Activated CD8-positive, alpha-beta memory T cell treated with anti-CD3 and anti-CD28 coated beads, Interleukin-2, amount 10 ng/mL, durations not matched to agents 7 days and 5 days (primary cell): ENCODE measurements at places on chromosomes 5 and 9. TPM values are rescaled to one million over a fixed set of nuclear protein-coding genes. Genes with fewer than 3 reads are reported as not detected.

DNA sequence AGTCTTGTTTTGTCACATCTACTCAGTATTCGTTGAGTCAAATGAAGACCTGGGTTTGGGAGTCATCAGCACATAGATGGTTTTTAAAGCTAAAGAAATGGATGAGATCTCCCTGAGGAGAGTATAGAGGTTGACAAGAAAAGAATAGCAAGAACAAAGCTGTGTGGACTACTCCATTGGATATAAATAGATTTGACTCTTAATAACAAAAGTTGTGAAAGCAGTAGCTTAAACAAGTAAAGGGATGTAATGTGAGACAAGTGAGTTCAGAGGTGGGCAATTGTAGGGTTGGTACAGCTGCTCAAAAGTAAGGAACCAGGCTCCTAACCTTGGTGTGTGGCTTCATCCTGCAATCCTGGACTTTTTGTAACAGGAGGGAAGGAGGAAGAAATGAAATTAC lies 49.3 kb downstream of the CSNK1G3 start:
- DNase-seq, result no peak

DNA sequence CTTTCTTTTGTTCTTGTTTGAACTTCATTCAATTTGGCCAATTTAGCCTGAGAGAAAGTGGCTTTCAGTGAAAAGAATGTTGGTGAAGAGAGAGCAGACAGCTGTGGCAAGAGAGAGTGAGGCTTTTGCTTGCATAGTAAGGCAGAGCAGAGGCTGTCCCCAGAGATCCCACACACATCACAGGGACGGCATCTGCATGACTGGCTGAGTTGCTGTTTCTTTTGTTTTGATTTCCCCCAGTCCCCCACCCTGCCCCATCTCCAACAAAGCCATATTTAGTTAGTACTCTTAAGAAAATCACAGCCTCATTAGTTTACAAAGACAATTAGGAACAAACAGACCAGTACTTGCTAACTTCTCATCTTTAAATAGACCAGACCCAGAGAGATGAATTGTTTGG lies 363.9 kb upstream of the SEMA6A start:
- DNase-seq, result no peak

GRCh38 chr5:10352430-10353240 lies 860 bp upstream of the MARCHF6 start:
- peak; percentile 44 for DNase-seq

SNCB gene
- not detected for total RNA-seq

- DNase-seq, result no peak
These were observed 34.4 kb downstream of the APC start for GRCh38 chr5:112772124-112772523.

DNA sequence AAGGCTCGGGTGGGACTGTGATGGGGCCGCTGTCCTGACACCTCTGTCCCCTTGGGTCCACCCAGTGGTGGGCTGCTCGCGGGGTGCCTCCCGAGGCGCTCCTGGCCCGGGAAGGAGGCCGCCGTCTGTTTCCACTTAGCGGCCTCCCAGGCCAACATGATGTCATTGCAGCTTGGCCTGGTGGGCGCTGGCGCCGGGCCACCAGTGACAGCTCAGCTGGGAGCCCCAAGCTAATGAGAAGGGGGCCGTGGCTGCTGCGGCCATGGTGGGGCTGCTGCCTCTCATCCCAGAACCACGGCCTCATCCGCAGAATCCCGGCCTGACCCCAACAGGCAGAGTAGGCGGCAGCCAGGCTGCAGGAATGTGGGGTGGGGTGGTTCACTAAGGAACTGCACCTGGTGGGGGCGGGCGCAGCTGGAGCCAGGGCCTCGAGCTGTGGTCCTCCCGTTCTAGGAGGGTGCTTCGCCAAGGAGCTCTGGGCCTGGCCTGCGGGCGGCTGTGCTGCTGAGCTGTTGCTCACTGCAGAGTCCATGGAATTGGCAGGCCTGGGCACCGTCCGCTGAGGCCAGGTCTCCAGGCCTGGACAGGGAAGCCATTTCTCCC lies 123.5 kb upstream of the COL5A1 start:
- DNase-seq, result no peak

DNA sequence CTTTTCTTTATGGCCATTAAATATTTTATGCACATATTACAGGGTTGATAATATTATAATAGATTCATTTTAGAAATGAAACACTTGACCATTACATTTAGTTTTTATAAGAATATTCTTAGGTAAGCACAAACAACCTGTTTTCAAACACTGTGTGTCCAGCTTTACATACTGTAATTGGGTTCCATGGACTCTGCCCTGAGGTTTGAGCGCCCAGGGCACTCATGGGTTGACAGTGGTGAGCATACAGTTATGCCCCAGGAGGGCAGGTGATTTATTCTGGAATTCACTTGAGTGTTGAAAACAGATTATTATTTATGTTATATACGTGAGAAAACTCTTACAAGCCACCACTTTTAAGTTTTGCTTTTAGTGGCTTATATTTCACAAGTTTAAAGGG lies 33.7 kb downstream of the TRIO start:
- DNase-seq, result no peak
